ENCODE measurements at places on chromosomes 16 and 17.

GRCh38 chr16:1781254-1781653 lies 1.1 kb downstream of the SPSB3 start:
- no peak for DNase-seq

DNA sequence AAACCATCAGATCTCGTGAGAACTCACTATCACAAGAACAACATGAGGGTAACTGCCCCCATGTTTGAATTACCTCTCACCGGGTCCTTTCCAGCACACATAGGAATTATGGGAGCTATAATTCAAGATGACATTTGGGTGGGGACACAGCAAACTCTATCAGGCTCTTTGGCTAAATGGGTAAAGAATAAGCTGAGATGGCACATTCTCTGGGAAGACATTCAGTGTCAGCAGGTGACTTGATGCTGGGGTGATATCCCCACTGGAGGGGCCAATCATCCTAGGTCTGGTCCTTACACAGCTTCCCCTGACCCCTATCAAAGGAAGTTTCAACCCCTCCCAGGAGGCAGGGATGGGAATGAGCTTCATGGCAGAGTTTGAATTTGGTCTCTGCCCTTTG lies 664.0 kb upstream of the EEF2KMT start:
- no peak for DNase-seq

GRCh38 chr17:2214929-2215615 lies 88.5 kb downstream of the SMG6 start:
- peak; percentile 19 for DNase-seq

DNA sequence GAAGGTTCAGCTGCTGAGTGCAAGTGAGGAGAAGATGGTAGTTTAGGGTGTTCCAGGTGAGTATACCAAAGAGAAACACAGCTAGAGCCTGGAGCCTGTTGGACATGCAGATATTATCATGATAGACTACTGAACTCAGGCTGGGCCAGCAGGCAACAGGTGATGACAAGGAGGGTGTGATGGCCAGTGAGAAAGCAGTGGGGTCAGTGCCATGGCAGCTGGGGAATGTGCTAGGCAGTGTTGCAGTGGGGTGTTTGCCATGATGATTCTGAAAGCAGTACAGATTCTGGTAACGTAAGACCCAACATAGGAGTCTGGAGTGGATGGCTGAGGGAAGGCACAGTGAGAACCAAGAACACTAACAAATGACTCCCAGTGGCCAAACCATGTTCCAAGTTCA lies 57.4 kb downstream of the SHISA6 start:
- DNase-seq: no peak

GRCh38 chr16:14409563-14409962 lies 220.5 kb downstream of the PARN start:
- no peak for DNase-seq
